ENCODE measurements at places on chromosomes 2 and 18.

GRCh38 chr18:32773382-32773712 lies 524 bp upstream of the KLHL14 start:
- DNase-seq = no peak

DNA sequence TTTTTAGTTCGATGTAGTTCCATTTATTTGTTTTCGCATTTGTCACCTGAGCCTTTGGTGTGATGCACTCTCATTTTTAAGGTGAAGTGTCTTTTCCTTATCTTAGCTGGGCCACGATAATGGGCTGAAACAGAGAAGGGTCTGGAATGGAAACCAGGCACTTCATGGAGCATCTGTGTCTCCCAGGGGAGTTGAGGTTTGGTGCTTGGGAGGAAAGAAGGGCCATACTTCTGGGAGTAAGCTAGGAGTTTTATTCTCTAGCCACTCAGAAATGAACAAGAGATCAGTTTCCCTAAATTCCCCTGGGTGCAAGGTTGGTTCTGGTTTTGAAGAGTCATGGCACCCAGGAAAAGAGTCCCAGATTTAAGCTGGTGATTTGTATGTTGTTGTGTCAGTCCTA lies 179.4 kb upstream of the CXCR4 start:
- DNase-seq = no peak

- DNase-seq = no peak
Observed at GRCh38 chr2:146457221-146457620, 1387.6 kb upstream of the ACVR2A start.

- DNase-seq = no peak
Observed at GRCh38 chr2:191699341-191699945, 21.5 kb downstream of the NABP1 start.

DNA sequence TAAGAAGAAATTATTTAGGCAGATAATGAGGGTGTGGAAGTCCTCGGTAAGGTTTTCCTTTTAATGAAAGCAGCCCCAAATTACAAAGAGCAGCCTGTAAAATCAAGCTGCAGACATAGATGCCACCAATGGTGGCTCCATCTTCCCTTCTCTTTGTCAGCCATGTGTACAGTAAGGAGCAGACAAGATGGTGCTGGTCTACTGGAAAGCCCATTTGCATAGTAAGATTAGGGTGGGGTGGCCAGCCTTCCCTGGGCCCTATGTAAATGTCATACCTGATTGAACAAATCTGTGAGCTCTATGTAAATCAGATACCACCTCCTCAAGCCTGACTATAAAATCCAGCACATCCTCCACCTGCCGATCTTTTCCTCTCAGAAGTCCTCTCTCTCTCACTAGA lies 154.4 kb upstream of the SERTAD2 start:
- DNase-seq = no peak

GRCh38 chr2:127650041-127650784 lies 4.3 kb downstream of the GPR17 start:
- no peak for DNase-seq

DNA sequence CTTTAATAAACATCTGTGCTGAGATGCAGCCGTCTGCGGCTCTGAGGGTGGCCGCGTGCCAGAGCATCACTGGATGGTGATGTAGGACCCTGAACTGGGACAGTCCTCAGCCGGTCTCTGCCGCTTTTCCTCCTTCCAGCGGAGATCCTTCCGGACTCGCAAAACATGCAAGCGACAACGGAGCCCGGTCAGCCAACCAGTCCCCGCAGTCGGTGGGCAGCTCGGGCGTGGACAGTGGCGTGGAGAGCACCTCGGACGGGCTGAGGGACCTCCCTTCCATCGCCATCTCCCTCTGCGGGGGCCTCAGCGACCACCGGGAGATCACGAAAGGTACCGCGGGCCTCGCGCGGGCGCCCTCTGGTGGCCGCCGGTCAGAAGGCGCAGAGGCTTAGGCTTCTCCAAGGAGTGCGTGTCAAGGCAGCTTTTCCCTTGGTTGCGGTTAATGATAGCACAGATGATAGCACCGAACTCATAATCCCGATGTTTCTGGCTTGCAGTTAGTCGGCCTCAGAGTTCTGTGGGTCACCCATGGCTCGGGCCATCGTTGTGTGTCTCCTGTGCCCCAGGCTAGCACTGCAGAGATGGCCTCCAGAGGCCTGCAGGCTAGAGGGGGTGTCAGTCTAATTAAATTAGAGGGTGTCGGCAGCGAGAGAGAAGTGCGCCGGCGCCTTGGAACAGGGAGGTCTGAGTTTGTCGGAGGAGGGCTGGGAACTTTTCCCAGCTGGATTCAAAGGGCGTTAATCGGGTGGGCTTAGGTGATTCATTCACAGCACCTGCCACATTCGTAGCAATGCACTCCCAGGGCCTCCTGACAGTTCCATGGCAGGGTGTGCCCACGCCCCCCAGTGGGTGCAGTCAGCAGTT lies 38.5 kb downstream of the LPIN1 start:
- no peak for DNase-seq

- no peak for DNase-seq
Observed at GRCh38 chr2:70085711-70086277, 1.5 kb upstream of the PCBP1 start.

- no peak for DNase-seq
Observed at GRCh38 chr18:21393986-21394385, 152.0 kb downstream of the GREB1L start.

DNA sequence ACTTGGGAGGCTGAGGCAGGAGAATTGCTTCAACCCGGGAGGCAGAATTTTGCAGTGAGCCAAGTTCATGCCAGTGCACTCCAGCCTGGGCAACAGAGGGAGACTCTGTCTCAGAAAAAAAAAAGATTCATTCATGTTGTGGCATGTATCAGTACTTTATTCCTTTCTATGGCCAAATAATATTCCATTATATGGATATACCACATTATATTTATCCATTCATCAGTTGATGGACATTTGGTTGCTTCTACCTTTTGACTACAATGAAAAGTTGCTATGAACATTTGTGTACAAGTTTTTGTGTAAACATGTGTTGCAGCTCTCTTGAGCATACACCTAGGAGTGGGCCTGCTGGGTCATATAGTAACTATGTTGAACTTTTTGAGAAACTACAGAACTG lies 9.2 kb upstream of the MAT2A start:
- no peak for DNase-seq
